Activated CD4-positive, CD25-positive, alpha-beta regulatory T cell treated with anti-CD3 and anti-CD28 coated beads, Interleukin-2, amount 50 U/mL, for 16 hours (primary cell): ENCODE measurements at places on chromosomes 4 and X.

GRCh38 chrX:154082396-154083125 is 15.0 kb downstream of the MECP2 start:
- no peak for DNase-seq

DNA sequence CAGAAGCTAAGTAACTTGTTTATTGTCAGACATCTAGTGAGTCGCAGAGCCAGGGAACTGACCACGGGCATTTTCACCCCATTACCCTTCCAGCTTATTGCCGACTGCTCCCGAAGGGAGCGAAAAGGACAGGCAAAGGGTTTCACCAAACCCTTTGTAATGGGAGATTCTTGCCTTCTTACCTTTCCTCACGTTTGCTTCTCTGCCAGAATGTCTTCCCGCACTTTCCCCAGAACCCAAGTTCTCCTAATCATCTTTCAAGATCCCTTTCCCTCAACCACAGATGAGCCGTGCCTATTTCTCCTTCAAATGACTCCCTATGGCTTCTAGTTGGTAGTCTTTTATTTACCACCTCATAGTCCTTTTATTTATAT is 520 bp upstream of the SRP72 start:
- no peak for DNase-seq

- DNase-seq = no peak
These were observed 253.8 kb upstream of the KCNIP4 start for GRCh38 chr4:22202246-22202974.

DNA sequence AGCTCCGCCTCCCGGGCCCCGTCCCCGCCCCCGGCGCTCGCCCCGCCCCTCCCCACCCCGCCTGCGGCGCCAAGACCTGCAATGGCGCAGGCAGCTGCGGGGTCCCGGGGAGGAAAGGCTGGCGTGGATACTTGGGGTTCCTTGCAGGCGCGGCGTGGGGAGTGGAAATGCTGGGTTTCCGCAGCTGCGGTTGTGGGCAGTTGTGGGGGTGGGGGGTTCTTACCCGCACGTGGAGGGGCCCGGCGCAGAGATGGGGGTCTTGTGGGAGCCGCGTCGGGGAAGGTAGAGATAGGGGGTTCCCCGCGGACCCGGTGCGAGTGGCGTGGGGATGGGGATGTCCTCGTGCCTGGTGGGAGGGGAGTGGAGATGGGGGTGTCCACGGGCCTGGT is 680 bp upstream of the ASMTL start:
- peak; percentile 58 for DNase-seq

DNA sequence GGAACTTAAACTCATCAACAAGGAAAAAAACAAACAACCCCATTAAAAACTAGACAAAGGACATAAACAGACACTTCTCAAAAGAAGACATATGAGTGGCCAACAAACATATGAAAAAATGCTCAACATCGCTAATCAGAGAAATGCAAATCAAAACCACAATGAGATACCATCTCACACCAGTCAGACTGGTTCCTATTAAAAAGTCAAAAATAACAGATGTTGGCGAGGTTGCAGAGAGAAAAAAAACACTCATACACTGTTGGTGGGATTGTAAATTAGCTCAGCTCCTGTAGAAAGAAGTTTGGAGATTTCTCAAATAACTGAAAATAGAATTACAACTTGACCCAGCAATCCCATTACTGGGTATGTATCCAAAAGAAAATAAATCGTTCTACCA is 28.7 kb downstream of the APLN start:
- no peak for DNase-seq

GRCh38 chrX:44071070-44071645 is 98.0 kb upstream of the NDP start:
- no peak for DNase-seq

- no peak for DNase-seq
These were observed 71.3 kb downstream of the SLC9A7 start for GRCh38 chrX:46687619-46688018.
